Cardiac muscle cell (in vitro differentiated cells and primary cell): ENCODE measurements at places on chromosomes 7 and 10. TPM values are rescaled to one million over a fixed set of nuclear protein-coding genes. Genes with fewer than 3 reads are reported as not detected.

- DNase-seq, result no peak
These were observed 66.8 kb downstream of the MKI67 start for GRCh38 chr10:128059266-128059981.

GRCh38 chr10:16904639-16905061 is 87.4 kb upstream of the RSU1 start:
- DNase-seq, result peak; percentile 93

- DNase-seq, result peak; percentile 21
These were observed 453.4 kb upstream of the PODXL start for GRCh38 chr7:132009778-132010177.

DNA sequence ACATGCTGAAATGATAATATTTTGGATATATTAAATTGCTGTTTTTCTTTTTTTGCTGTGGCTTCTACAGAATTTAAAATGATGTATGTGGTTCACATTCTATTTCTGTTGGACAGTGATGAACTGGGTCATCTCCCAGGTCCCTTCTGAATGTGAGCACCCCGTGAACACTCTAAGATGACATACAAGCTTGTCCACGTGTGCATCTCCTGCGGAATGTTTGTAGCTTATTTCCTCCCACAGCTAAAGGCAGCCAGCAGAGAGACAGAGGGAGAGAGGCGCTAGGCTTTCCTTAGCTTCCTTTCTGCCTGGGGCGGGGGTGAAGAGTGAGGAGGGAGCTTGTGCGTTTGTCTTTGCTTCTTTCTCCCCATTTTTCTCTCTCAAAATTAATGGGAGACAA is 219.1 kb downstream of the EMX2 start:
- DNase-seq, result no peak

- DNase-seq, result no peak
These were observed 34.0 kb upstream of the TMEM273 start for GRCh38 chr10:49222170-49222569.

- DNase-seq, result no peak
These were observed 48.9 kb downstream of the TMEM178B start for GRCh38 chr7:141122736-141123135.

DNA sequence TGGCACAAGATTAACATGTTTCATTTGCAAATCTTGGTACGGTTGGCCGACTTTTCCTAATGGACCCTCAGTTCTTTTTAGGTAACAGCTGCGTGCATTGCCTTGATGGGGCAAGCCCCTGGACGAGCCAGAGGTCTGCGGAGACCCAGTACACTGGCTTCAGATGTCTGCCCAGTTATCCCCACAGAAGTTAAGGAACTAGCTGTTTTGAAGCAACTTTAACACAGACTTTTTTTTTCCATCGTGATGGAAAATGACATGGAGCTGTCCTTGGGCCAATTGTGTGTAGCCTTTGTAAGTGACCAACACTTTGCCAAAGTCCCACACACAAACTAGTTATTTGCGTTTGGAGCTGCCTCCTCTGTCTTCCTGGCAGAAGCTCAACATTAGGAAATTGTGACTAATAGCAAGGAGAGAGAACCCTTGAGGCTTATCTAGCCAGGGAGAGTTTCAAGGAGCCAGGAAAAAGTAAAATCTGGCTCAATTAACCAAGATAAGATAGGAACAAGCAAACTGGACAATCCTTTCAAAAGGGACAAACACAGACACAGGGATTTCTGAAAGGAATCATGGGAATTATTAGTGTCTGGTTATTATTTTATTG is 99.6 kb upstream of the BMPER start:
- DNase-seq, result no peak

GRCh38 chr10:107616463-107617410 is 452.2 kb upstream of the SORCS1 start:
- peak; percentile 1 for DNase-seq

DNA sequence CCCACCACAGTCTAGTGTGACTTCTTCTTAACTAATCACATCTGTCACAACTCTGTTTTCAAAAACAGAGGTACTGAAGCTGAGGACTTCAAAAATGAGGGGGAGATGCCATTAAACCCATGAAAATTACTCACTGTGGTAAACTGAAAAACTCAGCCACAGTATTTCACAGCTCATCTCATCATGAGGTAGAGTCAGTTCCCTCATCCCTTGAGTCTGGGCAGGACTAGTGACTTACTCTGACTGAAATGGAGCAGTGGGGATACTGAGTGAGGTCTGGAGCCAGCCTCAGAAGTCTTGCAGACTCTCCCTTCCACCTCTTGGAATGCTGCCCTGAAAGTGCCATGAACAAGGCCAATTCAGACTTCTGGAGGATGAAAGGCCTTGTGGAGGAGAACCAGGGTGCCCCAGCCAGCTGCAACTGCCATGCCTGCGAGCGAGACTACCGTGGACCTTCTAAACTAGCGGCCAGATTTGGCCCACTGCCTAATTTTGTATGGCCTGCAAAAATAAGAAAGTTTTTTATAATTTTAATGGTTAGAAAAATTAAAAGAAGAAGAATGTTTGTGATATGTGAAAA is 24.7 kb upstream of the ANKRD1 start:
- DNase-seq, result peak; percentile 28

- no peak for DNase-seq
These were observed 40.3 kb upstream of the SH2D4B start for GRCh38 chr10:80497187-80498077.

DNA sequence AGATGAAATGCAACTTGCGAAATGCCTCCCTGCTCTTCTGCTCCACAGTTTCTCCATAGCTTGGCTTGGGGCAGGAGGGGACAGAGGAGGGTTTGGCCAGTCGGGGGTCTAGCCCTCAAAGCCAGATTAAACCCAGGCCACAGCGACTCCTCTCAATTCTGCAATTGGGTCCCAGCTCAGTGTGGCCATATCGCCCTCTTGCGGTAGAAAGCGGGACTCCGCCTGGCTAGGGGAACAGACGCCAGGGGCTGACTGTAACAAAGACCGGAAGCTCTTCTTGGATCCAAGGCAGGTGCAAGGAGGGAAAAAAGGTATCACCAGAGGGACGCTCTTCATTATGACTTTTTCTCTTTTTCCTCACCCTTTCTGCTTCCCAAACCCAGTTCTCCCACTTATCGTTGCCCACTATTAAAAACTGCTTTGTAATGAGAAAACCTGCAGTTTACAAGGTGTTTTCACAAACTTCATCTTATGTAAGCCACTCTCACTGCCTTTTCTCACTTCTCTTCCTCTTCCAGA is 36.6 kb upstream of the TNPO3 start:
- peak; percentile 82 for DNase-seq

- no peak for DNase-seq
These were observed 612 bp downstream of the KCP start for GRCh38 chr7:128909625-128910568.

- DNase-seq, result no peak
These were observed 638 bp downstream of the IQCE start for GRCh38 chr7:2559283-2559950.

The INA gene
- polyA plus RNA-seq, result 0.42 and 1.8 TPM in 2 replicates

The LAMB1 gene
- polyA plus RNA-seq, result 28.7 and 31.8 TPM in 2 replicates

The ADAP1 gene
- polyA plus RNA-seq, result 9.6 and 14.4 TPM in 2 replicates

The NPC1L1 gene
- polyA plus RNA-seq, result not detected in 2 replicates

The CARD11 gene
- polyA plus RNA-seq, result not detected in 2 replicates

The MBLAC1 gene
- polyA plus RNA-seq, result 4.3 and 5.1 TPM in 2 replicates
